ENCODE measurements at places on chromosomes 16 and 17.

GRCh38 chr17:75625813-75626486 is 7.3 kb upstream of the SMIM5 start:
- DNase-seq = peak; percentile 42

DNA sequence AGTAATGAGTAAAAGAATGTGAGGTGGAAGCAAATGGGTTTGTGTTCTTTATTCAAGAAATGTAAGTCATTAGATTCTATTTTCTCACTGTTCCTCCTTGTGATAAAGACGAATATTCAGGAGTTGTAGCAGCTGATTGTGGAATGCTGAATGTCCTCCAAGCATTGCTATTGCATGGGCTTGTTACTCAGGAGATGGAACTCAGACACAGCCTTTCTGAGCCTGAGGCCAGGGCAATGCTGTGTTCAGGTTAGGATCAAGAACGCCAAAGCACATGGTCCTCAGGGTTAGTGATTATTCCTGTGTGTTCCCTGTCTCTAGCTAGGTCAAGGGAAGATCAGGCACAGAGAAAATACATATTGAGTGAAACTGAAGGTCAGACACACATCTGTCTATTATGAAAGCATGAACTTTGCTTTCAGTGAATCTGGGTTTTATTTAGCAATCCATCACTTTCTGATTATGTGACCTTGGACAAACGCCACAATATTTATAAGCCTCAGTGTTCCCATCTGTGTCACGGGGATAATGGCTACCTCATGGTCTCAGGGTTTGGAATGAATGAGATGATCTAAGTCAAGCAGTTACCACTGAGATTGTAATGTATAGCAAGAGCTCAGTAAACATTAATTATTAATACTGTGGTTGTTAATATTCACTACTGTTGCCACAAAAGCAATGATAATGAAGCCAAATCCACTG is 426.8 kb upstream of the DYNLRB2 start:
- DNase-seq = no peak

DNA sequence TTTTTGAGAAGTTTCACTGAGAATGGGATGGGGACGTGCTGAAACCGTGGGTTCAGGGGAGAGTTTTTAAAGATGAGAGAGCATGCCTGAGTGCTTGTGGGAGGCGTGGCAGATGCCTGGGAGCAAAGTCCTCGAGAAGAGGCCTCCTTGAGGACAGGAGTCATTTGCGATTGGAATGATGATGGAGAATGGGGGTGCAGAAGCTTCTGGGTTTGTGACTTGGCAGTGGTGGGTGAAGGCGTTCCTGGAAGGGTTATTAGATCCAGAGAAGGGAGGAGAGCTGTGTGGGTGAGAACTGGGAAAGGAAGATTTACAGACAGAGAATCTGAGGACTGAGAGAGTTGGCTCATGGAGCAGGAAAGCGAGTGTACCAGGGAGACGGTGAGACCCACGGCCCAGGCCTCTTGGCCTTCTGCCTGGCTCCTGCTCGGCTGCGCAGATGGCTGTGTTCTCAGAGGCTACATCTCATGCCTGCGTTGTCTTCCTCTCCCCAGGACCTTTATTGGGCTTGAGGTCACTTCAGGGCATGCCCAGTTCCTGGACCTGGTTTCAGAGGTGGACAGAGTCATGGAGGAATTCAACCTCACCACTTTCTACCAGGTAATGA is 8.6 kb upstream of the MMP15 start:
- no peak for DNase-seq

- no peak for DNase-seq
Measured at GRCh38 chr16:11232852-11233726, 22.9 kb downstream of the SOCS1 start.

DNA sequence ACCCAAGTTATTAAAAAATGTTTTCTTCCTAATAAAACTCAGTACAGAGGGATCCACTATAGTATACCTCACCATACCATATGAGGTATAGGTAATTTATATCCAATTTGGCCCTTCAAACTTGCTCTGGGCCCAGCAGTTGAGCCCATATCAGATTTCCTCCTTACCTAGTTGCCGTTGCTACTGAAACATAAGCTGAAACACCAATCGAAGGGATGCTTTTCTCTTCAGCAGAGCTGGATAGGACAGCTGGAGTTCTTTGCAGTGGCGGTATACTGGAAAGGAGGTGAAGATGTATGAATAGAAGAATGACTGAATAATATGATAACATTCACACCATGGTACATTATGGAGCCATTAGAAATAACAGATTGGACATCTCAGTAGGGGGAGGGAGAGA is 42.7 kb downstream of the TNRC6C start:
- no peak for DNase-seq

DNA sequence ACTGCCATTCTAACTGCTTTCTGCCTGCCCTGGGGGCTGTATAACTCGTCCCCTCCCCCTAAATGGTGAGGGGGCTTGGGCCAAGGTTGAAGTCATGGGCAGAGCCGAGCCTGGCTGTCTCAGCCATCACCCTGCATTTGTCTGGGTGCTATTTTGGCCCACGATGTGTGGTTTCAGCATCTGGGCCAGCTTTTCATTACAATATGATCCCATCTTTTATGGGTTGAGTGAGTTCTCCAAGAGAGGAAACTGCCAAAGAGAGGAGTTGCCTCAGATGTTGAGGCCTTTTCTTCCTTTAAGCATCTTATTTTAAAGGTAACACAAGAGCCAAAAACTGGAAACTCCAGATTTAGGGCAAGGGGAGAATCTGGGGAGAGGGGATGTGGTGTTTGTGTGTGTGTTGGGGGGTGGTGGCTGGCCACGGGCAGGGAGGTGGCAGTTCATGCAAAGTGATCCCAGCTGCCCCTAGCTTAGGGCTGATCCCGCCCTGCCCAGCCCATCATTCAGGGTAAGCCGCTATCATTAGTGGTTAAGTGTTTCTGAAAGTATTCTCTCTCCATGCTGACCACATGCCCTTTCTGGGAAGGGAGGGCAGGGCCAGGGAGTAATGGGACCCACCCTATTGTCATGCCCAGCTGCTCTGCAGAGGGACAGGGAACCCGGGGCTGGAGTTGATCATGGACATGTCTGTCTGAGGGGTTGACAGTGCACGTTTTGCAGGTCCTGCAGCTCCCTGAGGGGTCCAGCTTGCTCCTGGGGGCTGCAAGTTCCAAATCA is 83.2 kb upstream of the CLEC18A start:
- DNase-seq = peak; percentile 43

DNA sequence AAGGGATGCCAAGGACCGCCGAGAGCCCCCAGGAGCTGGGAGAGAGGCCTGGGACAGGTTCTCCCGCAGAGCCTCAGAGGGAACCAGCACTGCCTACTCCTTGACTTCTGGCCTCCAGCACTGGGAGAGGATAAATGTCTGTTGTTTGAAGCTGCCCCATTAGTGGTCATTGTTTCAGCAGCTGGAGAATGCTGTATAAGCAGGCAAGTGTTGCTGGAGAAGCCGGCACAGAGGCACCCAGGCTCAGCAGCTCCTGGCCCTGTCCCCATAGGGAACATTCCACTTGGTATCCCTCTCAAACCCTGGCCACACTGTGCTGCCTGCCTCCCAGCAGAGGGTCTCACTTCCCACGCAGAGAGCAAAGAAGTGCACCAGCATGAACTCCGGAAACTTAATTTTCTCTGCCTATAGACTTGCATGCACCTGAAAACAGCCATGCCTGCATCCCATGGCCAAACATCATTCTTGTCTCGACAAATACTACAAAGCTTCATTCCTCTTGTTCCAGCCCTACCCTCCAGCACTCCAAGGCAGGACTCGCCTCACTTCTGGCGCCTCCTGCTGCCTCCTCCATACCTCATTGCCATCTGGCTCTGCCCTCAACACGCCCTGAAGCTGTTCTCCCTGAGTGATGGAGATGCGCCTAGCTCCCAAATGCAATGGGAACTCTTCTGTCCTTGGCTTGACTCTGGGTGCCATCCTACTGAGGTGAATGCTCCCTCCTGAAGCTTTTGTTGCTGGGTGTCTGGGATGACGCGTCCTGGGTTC is 88.1 kb downstream of the DNAH17 start:
- DNase-seq = no peak

- no peak for DNase-seq
Measured at GRCh38 chr17:75959051-75959838, 18.4 kb upstream of the FBF1 start.

DNA sequence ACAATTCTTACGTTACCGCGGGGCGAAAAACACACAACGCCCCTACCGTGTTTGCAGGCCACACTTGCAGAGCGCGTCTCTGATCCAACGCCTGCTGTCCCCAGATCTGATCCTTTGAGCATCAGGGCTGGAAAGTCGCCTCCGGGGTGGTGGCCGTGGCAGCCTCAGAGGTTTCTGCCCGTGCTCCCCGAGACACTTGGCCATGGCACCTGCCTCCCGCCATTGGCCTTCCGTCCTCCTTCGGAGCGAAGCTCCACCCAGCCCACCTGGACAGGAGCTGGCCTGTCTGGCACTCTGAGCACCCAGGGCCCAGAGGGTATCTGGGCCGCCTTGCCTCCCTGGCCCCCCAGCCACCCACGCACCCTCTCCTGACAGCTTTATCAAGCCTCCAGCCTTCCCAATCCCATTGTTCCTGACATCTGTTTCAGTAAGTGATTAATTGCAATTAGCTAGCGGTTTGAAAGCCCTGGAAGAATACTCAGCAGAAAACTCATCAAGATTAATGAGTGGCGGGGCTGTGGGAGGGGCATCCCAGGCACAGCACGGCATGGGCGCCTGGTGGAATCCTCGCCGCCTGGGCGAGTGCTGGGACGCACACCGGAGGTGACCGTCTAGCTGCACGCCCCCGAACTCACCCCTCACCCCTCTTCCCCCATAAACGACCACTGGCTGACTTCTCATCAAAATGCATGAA is 181.5 kb upstream of the GSE1 start:
- DNase-seq = no peak

DNA sequence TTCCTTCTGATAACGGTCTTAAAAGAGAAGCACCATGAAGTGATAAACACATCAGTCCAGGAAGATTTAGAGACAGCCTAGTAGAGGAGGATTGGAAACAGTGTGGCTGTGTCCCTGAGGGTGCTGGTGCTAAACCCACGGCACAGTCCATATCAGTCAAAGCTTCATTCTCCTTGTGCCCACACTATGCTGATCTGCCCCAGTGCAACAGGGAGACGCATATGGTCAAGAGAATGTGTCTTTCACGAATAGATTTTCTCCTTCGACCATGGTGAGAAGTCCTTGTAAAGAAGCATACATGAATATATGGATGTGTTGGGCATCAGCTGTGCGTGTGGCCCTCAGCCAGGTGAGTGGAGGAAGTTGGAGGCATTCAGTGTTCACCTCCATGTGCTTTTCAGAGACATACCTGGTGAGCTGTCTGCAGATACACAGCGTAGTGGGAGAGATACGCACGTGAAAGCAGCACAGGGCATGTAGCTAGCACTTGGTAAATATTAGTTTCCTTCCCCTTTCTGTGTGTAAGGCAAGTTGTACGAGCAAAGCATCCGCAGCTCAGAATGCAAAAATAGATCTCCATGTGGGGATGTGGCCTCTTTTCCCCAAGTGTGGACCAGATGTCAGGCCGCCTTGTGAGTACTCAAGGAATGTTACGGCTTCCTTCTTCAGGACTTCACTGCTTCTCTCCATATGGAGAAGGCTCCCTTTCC is 29.4 kb downstream of the HLF start:
- DNase-seq = no peak

DNA sequence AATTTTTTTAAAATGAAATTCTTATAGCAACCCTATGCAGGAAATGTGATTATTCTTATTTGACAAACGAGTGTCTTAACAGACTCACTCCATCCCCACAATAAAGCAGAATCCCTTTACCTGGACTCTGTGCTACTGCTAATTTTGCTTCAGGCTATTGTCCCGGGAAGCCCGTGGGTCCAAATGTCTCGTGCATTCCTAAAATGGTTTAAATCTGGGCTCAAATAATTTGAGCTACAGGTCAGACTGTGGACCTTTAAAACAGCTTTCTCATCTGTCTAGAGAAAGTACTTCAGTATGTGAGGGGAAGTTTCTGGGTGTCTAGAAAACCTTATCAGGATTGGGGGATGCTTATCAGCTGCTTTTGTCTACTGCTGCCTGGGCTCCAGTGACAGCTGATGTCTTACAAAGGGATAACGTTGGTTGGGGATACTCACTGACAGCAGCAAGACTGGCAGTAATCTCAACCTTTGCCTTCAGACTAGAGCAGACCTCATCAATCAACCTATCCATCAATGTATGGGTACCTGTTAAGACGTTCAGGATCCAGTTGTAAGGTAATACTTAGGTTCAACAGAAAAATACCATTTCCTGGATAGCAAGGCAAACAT is 197.9 kb upstream of the CDH11 start:
- no peak for DNase-seq

GRCh38 chr16:23734176-23734893 is 20.5 kb upstream of the CHP2 start:
- DNase-seq = no peak

- DNase-seq = no peak
Measured at GRCh38 chr17:27233059-27233458, 60.9 kb upstream of the WSB1 start.

- no peak for DNase-seq
Measured at GRCh38 chr17:49552070-49552751, 23.5 kb upstream of the NXPH3 start.

- DNase-seq = no peak
Measured at GRCh38 chr16:53693320-53693719, 10.3 kb downstream of the RPGRIP1L start.

DNA sequence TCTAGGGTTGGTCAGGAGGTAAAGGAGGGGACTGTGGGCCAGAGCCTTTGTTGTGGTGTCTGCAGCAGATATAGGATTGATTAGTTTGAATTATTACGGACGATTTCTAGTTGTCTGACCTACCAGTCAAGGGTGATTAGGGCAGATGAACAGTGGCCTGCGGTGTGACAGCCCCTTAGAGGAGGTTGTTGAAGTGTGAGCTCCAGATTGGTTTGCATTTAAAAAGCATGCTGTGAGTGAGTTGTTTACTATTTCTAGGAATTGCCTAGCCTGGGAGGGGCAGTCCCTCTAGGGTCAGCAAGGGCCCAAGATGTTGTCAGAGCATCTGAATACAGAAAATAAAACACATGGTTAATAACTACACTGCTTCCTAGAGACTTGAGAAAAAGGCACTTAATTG is 108.8 kb downstream of the ARHGAP44 start:
- no peak for DNase-seq

GRCh38 chr16:4426021-4426684 is 485 bp downstream of the DNAJA3 start:
- no peak for DNase-seq

DNA sequence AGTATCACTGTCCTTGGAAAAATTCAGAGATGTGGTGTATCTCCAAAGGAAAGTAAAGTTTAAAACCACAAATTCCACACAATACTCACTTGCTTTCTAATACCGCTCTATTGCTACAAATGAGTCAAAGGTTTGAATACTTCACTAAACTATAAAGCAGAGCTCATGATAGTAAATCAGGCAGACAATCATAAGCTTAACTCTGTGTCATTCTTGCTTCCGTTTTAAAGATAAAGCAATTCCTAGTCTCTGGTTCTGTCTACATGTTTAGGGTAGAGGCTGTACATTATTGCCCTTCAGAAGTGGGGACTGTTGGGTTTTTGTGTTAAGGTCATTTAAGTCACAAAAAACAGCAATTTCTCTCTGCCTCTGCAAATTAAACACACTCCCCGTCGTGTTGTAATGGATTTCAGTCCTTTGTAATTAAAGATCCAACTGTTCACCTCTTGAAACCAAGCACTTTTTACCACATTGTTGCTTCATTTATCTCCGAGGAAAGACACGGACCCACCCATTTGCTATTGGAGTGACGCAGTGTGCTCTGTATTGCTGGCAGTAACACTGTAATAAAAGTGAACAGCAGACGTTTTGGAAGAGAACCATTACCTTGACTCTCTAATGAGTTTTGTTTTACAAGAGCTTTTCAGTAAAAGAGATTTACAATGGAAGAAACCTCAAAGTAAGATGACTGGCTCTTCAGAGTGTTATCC is 83.1 kb upstream of the CNTNAP4 start:
- DNase-seq = peak; percentile 30

GRCh38 chr16:16797239-16797638 is 418.3 kb downstream of the NPIPA7 start:
- peak; percentile 5 for DNase-seq
